ENCODE measurements at places on chromosomes 5 and 9. TPM values are rescaled to one million over a fixed set of nuclear protein-coding genes. Genes with fewer than 3 reads are reported as not detected.

Gene PIP5KL1
- 0.90 TPM for total RNA-seq

Gene PCDHGA1
- total RNA-seq = 0.09 TPM

Gene AHRR
- total RNA-seq = 25.8 TPM

Gene C5orf63
- total RNA-seq = 5.7 TPM

Gene PCDHGA5
- total RNA-seq = 0.19 TPM

DNA sequence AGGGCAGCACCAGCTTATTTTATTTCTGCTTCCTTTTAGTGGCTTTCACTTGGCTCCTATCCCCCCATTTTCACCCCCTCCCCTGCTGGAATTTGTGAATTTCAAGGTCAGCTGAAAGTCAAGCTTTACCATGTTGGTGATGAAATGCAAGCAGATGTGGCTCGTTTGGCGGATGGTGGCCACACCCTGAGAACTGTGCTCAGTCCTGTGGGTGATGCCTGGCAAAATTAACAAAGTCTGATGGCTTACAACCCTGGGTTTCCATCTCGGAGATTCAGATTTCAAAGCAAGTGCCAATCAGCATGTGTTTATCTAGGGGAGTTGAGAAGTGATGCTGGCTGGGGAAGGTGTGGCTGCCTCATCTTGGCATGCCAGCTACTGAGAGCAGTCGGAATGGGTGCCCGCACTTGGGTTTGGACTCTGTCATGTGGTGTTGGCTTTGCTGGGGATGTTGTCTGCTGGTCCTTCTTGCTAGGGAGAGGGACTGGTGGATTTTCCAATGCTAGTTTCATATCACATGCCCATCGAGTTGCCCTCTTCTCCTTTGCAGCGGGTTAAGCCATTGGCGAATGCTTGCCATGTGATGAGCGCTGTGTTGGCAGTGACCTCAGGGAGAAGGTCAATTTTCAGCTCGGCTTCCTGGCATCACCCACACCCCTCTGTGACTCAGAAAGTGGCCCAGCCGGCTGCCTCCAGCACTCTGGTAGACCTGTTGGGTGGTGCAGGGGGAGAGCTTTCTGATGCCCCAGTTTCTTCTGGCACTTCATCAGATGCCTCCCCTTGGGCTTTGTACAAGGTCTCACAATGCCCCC is 77.0 kb upstream of the PITX1 start:
- no peaks in the 10 kb centered on the region for H3K36me3 ChIP-seq
- DNase-seq = no peak
- H3K4me1 ChIP-seq = no peaks in the 10 kb centered on the region
- no peak overlapping the region for H3K4me3 ChIP-seq
- H3K27ac ChIP-seq = no peak overlapping the region
- H3K27me3 ChIP-seq = no peaks in the 10 kb centered on the region

DNA sequence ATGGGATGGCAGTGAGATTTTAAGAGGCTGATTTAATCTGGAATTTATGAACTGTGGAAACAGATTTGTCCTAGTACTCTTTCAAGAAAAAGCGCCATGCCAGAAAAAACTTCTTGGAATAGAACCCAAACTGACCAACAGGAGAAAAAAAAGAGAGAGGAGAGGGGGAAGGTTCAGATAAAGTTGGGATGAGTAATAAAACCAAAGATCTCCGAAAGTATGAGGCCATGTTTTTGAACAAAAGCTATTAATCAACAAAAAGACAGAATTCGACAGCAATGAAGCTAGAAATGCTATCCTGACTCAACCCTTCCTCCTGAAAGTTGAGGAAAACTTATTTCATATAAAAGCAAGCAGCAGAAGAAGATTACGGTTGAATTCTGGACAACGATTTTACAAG is 135.5 kb downstream of the CEMIP2 start:
- no peak overlapping the region for H3K4me3 ChIP-seq
- no peak for DNase-seq
- no peaks in the 10 kb centered on the region for H3K27me3 ChIP-seq
- H3K27ac ChIP-seq = no peak overlapping the region
- H3K36me3 ChIP-seq = no peaks in the 10 kb centered on the region

- DNase-seq = no peak
- no peak overlapping the region for H3K27ac ChIP-seq
- H3K4me1 ChIP-seq = no peaks in the 10 kb centered on the region
Measured at GRCh38 chr9:114174876-114175771, 19.8 kb downstream of the COL27A1 start.

DNA sequence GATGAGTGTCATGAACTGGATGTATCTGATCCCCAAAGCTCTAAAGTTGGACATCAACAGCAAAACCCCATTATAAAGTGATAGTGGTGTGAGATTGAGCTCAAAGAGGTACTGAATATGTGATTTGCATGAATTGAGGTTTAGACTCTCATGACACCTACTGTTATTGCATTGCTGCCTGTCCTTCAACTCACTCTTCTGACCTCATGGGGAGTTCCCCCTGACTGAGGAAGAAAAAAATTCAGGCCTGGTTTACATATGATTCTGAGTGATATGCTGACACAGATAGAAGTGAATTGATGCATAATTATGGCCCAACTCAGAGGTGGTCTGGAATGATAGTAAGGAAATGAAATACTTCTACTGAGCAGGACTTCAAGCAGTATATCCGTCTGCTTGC is 76.2 kb upstream of the CHD1 start:
- H3K27me3 ChIP-seq = peaks cover 4% of the 10 kb centered on the region
- DNase-seq = peak; percentile 63
- no peak overlapping the region for H3K27ac ChIP-seq
- no peaks in the 10 kb centered on the region for H3K36me3 ChIP-seq

GRCh38 chr9:122370303-122370702 is 521 bp upstream of the PTGS1 start:
- peaks cover 14% of the 10 kb centered on the region for H3K27me3 ChIP-seq
- H3K27ac ChIP-seq = no peak overlapping the region
- H3K36me3 ChIP-seq = no peaks in the 10 kb centered on the region
- DNase-seq = no peak
- peaks cover 8% of the 10 kb centered on the region for H3K4me1 ChIP-seq

DNA sequence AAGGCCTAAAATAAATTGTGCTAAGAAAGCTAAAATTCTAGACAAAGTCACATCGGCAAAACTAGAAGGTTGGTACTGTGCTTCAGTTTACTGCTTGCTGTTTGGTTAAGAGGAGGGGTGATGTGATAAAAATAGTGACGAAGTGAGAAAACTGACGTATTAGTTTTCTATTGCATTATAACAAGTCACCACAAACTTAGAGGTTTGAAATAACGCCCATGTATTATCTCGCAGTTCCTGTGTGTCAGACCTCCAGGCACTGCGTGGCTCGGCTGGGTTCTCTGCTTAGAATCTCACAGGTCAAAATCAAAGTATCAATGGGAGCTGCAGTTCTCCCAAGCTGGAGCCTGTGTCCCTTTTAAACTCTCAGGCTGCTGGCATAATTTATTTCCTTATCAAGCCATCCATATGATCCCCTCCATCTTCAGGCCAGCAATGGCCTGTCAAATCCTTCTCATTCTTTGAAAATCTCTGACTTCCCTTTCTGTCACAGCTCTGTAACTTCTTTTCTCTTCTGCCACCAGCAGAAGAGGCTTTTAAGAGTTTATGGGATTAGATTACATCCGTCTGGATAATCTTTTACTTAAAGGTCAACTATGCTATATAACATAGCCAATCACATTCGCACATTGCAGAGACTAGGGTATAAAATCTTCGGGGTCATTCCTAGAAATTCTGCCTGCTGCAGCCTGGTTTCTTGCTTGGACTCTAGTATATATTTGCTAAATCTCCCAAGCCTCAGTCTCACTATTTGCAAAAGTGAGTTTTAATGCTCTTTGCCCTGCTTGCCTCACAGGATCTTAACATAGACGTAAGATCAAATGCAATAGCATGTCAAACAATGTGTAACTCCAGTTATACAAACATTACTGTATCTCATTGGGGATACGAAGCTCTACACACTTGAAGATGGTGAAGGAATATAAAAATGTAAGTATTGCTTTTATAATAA is 104.0 kb upstream of the CDKN2B start:
- H3K4me1 ChIP-seq = peaks cover 4% of the 10 kb centered on the region
- H3K27me3 ChIP-seq = peaks cover 66% of the 10 kb centered on the region

DNA sequence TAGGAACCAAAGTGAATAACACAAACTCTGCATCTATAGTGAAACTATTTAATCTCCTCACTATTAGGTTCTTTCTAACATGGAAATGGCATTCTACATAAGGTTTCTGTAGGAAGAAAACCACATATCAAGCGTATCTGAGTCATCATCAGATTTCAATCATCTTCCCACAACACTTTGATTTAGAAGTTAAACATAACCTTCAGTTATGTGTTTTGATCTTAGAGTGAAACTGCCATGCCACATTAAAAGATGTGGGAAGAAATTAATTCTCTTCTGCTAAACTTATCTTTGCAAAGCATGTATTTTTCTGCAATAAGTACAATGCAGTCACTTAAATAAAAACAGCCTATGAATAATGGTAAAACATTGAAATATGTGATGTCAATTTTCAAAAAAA is 55.0 kb downstream of the MEF2C start:
- DNase-seq = no peak
- H3K27me3 ChIP-seq = peaks cover 12% of the 10 kb centered on the region
- no peaks in the 10 kb centered on the region for H3K36me3 ChIP-seq
- peak overlapping the region; percentile 38 for H3K4me3 ChIP-seq
- H3K4me1 ChIP-seq = peaks cover 34% of the 10 kb centered on the region

DNA sequence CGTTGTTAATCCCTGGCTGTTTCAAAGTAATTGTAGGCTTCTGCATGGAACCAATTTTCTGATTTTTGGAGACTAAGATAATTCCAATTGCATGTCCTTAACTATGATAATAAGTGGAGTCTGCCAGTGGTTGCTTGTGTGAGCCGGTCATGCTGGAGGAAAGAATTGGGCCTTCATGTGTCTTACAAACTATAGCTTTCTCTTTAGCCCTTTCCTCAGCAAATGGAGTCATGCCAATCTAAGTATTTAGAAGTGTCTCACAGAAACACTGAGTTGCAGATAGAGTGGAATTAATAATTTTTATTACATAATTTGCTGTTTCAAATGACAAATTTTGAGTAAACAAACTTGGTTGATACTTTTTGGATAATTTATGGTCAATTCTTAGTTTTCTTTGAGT is 200.4 kb downstream of the FBXL7 start:
- H3K27me3 ChIP-seq = no peaks in the 10 kb centered on the region
- H3K4me3 ChIP-seq = no peak overlapping the region

DNA sequence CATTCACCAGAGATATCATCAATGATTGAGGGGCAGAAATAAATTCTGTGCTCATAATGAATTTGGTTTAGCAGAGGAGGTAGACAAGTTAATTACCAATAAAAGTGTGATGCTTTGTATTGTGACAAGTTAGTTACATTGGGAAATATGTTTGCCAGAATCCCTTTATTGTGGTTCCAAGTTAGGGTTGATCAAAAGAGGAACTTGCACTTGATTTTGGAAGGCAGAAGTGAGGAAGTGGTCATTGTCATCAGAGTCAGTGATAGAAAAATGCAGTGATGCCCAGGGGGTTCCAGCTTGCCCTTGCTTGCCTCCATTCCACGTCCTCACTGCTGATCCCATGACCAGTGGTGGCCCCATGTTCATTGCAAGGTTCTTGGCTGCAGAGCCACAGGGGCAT is 69.7 kb downstream of the SVEP1 start:
- no peak overlapping the region for H3K4me3 ChIP-seq
- no peak for DNase-seq
- no peaks in the 10 kb centered on the region for H3K4me1 ChIP-seq
- no peak overlapping the region for H3K27ac ChIP-seq
- no peaks in the 10 kb centered on the region for H3K36me3 ChIP-seq
- peaks cover 2% of the 10 kb centered on the region for H3K27me3 ChIP-seq

DNA sequence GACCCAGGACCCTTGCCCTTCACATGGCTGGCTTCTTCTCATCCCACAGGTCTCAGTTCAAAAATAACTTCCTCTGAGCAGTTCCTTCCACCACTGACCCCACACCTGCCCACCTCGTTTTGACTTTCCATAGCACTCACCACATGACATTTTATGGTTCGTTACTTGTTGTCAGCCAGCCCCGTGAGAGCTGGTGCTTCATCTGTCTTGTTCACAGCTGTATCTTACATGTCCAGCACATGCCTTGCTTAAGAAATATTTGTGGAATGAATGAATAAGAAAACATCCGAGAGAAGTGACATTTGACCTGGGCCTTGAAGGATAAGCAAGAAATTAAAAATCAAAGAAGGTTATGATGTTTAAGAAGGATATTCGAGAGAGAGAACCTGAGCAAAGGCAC is 193.9 kb downstream of the RFK start:
- no peak for DNase-seq
- H3K36me3 ChIP-seq = no peaks in the 10 kb centered on the region
- peaks cover 1% of the 10 kb centered on the region for H3K27me3 ChIP-seq
- no peak overlapping the region for H3K4me3 ChIP-seq

- H3K27me3 ChIP-seq = no peaks in the 10 kb centered on the region
- no peak overlapping the region for H3K4me3 ChIP-seq
- no peak overlapping the region for H3K27ac ChIP-seq
- no peaks in the 10 kb centered on the region for H3K36me3 ChIP-seq
- no peaks in the 10 kb centered on the region for H3K4me1 ChIP-seq
Measured at GRCh38 chr9:14183001-14183400, 130.9 kb downstream of the NFIB start.

- H3K36me3 ChIP-seq = no peaks in the 10 kb centered on the region
- peaks cover 21% of the 10 kb centered on the region for H3K27me3 ChIP-seq
- H3K4me1 ChIP-seq = no peaks in the 10 kb centered on the region
- DNase-seq = no peak
Measured at GRCh38 chr5:76754668-76755078, 38.7 kb downstream of the F2R start.

DNA sequence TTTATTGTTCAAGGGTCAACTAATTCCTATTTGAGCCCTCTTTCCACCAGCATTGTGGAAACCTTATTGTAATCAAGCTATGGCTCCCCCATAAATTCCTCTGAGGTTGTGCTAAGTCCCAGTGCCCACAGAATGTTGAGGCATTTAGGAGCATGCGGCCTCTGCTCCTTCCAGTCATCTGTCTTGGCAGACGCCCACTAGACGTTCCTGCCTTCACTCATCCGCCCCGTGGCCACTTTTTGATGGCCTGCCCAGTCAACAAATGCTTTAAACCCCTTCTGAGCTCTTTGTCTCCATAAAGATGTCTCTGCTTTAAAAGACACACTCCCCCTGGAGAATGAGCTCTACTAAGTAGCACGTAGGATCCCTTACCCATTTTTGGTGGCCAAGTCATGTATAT is 104.7 kb downstream of the GAS1 start:
- H3K4me1 ChIP-seq = no peaks in the 10 kb centered on the region
- no peak for DNase-seq
- H3K36me3 ChIP-seq = no peaks in the 10 kb centered on the region
- no peak overlapping the region for H3K4me3 ChIP-seq
- H3K27ac ChIP-seq = no peak overlapping the region
- no peaks in the 10 kb centered on the region for H3K27me3 ChIP-seq

Measured in activated CD4-positive, alpha-beta T cell treated with anti-CD3 and anti-CD28 coated beads, Interleukin-2, amount 10 ng/mL, durations not matched to agents 24 days and 14 days (primary cell).